ENCODE measurements at places on chromosomes 4 and X.

- DNase-seq = no peak
Measured at GRCh38 chrX:107738768-107739167, 36.8 kb downstream of the TSC22D3 start.

- no peak for DNase-seq
Measured at GRCh38 chr4:40599431-40599830, 30.2 kb downstream of the RBM47 start.

DNA sequence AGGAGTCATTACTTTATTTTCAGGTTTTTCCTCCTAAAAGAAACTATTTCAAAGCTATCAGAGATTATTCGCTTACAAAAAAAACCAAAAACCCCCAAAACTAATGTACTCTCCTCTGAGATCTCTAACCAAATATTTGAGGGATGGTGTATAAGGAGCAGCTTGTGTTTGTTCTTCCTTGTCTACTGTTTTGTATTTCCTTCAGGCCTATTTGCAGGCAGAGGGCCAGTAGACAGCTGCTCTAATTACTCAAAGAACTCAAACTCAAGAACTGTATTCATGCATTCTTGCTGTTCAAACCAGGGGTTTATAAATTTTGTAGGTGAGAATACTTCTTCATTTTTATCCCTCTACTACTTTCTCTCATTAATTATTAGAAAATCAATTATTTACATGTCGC lies 51.3 kb downstream of the SH3RF1 start:
- no peak for DNase-seq

- DNase-seq = no peak
Measured at GRCh38 chr4:185909972-185910371, 98.0 kb upstream of the SORBS2 start.

DNA sequence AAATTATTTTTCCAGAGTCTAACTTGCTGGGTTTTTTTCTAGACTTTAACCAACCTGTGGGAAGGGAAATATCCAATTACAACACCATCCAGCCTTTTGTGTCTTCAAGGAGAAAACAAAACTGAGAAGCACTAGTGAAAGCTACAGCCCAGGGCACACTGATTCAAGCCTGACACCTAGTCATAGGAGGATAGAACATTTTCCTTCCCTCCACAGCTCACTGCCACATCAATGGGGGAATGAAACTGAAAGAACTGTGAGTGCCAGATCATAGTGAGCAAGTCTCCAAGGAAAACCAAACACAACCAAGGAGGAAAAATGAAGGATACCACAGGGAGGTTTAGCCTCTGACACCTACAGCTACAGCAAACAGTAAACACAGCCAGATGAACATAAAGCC lies 43.3 kb upstream of the MAGEA8 start:
- no peak for DNase-seq

- DNase-seq = no peak
Measured at GRCh38 chr4:20544645-20545044, 155.6 kb upstream of the PACRGL start.

DNA sequence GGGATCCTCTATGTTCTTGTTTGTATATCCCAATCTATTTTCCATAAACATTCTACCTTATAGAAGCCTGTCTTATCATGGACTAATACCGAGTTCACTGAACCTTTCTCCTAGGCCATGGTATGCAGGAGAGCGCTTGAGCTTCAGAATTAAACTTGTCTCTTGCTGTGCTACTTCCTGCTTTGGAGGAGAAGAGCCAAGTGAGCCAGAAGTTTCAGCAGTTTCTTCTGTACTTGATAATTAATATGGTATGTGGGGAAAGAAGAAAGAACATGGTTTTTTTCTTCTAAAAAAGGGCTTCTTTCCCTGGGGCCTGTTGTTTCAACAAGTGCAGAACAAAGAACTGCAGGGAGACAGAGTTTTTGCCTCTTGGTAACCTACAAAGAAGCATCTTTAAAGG lies 172.8 kb downstream of the ATG4A start:
- DNase-seq = no peak

DNA sequence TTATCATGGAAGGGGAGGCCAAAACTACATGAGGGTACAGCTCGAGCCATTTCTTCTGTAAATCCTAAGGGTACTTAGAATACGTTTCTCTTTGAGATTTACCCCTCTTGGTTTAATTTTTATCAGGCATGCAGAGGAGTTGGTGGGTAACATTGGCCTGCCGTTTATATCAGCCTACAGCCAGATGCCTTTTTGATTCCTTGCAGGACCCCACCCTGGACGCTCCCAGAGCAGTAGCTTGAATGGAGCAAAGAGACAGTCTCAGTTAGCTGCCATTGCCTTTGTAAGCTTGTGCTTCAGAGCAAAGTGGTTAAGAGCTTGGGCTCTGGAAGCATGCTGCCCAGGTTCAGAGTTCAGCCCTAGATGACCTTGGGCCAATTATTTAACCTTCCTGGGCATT lies 9.0 kb downstream of the DOCK11 start:
- DNase-seq = no peak

GRCh38 chr4:20272411-20272872 lies 20.7 kb downstream of the SLIT2 start:
- no peak for DNase-seq

DNA sequence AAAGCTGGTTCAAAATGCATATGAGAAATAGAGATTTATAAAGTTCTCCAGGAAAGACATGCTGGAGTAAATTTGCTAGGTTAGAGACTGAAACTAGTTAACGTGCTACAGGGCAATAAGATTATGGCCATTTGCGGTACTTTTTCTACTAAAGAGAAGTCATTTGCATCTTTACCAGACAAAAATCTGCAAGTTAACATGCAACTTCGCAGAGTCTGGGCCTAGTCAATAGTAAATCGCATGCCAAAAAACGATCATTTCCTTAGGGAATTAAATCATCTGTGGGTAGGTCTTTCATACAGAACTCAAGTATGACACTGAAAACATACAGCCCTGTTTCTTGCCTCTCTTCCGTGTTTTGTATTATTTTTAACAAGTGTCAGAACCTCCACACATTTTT lies 32.8 kb upstream of the REST start:
- DNase-seq = no peak

GRCh38 chrX:19674041-19674789 lies 158.9 kb upstream of the MAP3K15 start:
- no peak for DNase-seq

- DNase-seq = no peak
Measured at GRCh38 chr4:182922501-182923284, 5.5 kb upstream of the DCTD start.

DNA sequence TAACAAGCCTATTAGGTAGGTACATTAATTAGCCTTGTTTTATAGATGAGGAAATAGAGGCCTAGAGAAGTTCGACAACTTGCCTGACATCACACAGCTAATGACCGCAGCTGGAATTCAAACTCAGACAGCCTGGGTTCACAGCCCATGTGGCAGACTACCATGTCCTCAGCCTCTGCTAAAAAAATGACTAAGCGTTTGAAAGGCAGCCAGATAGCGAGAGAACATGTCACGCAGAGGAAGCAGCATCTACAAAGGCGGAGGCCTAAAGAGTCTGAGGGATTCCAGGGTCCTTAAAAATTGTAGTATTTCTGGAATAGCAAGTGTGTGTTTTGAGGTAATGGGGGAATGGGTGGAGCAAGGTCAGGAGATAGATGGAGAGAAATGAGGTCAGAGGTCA lies 33.2 kb upstream of the BMP15 start:
- DNase-seq = no peak

DNA sequence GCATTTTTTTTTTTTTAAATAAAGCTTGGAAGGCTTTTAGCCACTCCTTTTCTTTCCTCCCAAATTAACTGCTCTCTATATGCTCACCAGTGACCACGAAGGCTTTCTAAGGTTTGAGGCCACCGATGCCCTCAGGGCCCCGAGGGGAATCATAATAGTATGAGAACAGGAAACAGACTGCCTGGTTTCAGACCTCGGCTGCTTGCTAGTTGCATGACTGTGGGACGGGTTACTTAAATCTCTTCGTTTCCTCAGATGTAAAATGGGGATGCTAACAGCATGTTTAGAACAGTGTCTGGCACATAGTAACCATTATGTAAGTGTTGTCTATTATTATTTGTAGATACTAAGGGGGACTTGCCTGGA lies 3.6 kb downstream of the LINC00632 start:
- no peak for DNase-seq

DNA sequence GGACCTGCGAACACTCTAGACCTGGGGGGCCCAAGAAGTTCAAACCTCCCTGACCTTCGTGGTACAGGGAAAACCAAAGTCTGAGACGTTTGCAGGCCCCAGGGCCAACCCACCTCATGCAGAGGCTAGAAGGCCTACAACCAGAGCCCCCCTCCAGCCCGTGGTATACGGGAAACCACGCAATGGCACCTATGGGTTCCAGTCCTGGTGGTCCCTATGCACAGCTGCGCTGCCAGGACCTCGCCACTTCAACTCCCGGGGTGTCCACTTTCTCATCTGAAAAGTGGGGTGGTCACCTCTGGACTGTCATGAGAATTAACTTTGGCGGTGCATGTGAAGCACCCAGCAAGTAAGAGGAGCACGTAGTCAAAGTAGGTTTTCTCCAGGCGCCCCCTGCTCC lies 8.4 kb upstream of the MSX1 start:
- DNase-seq = no peak

DNA sequence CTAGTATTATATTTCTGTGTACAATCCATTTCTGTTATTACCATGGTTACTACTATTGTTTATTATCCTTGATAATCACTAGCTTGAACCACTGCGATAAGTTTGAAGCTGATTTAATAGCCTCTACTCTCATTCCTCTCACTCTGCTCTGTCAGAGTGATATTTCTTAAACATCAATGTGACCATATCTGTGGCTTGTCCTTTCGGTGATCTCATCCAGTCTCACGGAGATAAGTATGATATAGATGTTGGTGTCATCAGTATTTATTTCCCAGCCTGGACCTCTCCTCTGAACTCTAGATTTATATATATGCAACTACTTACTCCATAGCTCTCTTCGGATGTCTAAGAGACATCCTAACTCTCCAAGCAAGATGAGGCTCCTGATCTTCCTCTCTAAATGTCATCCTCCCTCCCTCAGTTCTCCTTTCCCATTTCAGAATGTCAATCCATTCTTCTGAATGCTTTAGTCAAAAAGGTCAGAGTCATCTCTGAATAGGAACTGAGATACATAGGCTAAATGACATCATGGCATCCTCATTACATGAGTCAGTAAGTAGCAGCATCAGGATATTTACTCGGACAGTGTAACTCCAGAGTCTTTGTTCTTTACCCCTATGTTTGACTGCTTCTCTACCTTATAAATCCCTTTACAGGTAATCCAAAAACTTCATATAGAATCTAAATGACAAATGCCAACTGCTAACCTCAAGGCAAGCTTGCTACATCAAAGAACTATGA lies 129.5 kb downstream of the PACRGL start:
- no peak for DNase-seq

- DNase-seq = no peak
Measured at GRCh38 chr4:183362916-183363542, 40.8 kb upstream of the CLDN24 start.

DNA sequence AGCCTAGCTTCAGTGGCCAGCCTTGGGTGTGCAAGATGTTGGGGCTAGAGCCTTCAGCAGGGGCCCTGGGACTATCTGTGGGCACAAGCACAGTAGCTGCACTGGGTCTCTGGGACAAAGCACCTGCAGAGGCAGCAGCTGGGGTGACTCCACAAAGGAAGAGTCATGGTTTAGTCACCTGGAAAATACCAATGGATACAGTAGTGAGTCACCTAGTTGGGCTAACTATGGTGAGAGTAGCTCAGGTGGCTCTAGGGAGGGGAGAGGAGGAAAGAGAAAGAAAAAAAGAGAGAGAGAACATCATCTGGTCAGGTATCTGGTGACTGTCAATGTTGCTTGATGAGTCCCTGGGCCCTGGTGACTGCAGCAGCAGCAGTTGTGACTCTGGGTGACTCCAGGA lies 72.9 kb upstream of the SPIN4 start:
- no peak for DNase-seq

GRCh38 chrX:3526071-3526470 lies 179.6 kb upstream of the MXRA5 start:
- DNase-seq = no peak

DNA sequence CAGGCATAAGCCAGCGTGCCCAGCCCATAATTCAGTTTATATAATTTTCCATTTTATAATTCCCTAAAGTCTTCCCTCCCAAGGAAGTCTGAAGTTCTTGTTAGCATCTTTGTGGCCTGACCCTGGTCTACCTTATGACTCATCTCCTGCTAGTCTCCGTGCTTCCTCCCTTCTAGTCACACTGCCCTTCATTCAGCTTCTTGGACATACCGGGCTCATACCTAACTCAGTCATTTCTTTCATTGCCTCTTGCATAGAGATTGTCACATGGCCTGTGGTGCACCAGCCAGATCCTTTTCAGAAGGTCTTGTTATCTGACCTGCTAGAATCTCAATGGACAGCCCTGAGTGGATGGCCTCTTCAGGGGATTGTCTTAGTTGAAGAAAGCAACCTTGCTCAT lies 22.8 kb upstream of the MAML3 start:
- no peak for DNase-seq

DNA sequence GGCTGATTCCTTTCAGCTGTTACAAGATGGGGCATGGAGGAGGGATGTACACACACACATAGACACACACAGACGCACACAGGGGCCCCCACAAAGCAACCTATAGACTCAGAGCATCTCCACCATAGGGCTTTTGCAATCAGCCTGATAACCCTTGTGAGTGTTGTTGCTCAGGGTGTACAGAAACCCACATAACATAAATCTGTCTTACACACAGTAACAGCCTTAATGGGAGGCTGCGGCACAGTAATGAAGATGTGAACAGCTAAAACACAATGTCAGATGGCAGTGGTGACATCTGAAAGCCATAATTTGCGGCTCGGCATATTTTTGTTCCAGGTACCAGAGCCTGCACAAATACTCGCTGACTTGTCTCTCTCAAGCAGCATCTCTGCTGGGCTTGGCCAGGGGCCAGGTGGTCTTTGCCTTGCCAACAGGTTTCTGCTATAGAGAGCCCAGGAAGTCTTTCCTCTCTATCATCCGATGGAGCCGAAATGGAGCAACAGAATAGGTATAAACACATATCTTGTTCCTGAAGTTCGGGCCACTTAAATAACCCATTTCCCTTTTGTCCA lies 357.2 kb upstream of the GATB start:
- no peak for DNase-seq

DNA sequence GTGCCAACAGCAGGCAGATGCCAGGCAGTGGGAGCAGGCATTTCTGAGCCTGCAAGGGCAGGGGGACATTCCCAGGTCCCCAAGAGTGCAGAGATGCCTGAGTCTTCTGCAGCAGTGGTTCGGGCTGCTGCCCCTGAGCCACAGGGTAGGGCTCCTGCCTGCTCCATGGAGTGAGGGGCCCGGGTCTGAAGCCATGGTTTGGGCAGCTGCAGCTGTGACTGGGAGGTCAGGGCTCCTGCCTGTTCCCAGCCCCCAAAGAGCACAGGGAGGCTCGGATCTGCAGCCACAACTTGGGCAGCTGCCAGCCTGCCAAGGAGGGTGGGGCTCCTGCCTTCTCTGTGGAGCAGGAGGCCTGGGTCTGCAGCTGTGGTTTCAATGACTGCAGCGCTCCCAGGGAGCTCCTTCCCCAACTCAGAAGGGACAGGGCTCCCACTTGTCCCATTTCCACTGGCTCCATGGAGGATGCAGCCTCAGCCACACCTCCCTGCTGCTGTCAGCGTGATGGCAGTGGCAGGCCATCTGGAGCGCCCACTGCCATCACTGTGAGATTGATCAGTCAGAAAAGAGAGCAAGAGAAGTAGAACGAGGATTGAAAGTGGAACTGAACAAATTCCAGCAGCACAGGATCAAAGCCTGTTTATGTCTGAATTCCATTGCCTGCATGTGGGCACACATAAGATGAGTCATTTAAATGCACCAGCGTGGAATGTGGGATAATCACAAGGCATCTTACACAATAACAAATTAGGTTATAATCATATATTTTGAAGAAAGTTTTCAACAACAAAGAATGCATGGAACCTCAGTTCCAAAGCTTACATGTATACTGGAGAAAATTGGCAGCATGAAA lies 93.1 kb upstream of the CXorf51A start:
- DNase-seq = no peak

- DNase-seq = no peak
Measured at GRCh38 chr4:22498866-22499265, 17.0 kb downstream of the ADGRA3 start.
